ENCODE measurements at places on chromosomes 11 and 22.
A peak's percentile ranks its signal among the peaks of the same experiment; 100 is the strongest.

GRCh38 chr11:109512249-109512648 is 90.3 kb downstream of the C11orf87 start:
- DNase-seq, result no peak

- DNase-seq, result no peak
These were observed at the start of gene B3GAT1 for GRCh38 chr11:134412203-134413042. Gene B3GAT1 (minus strand): TSS chr11:134412242. CDS start chr11:134387659, 24,583 bp downstream.

DNA sequence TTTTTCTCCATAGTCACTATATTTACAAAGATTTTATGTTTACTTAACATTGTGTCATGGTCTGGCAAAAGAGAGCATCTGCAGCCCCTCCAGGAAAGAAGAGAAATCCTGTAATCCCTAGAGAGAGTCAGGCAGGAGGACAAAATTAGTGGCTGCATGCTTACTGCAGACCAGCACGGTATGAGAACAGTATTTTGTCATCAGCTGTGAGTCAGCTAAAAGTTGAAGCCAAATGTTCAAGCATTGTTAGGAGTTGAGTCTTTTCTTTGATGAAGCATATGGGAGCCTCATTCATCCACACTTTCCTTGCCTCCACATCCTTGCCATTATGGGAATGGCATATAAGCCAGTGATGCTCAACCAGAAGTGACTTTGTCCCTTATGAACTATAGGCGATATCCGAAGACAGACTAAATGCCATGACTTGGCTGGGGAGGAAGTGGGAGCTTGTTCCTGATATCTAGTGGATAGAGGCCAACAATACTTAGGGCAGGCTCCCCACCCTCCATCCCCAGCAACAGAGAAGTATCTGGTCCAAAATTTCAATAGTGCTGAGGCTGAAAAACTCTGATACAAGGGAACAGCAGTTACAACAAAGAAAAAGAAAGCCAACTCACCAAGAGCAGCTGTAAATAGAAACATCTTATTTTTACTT is 112.0 kb upstream of the OR5AK2 start:
- DNase-seq, result no peak

- DNase-seq, result no peak
These were observed 103.6 kb downstream of the MTNR1B start for GRCh38 chr11:93073026-93073425.

- DNase-seq, result no peak
These were observed 355.6 kb upstream of the DDI1 start for GRCh38 chr11:103680826-103681225.

- no peak for DNase-seq
These were observed 18.9 kb upstream of the CARD18 start for GRCh38 chr11:105158436-105158835.

GRCh38 chr11:109401545-109401944 is 20.4 kb upstream of the C11orf87 start:
- no peak for DNase-seq

DNA sequence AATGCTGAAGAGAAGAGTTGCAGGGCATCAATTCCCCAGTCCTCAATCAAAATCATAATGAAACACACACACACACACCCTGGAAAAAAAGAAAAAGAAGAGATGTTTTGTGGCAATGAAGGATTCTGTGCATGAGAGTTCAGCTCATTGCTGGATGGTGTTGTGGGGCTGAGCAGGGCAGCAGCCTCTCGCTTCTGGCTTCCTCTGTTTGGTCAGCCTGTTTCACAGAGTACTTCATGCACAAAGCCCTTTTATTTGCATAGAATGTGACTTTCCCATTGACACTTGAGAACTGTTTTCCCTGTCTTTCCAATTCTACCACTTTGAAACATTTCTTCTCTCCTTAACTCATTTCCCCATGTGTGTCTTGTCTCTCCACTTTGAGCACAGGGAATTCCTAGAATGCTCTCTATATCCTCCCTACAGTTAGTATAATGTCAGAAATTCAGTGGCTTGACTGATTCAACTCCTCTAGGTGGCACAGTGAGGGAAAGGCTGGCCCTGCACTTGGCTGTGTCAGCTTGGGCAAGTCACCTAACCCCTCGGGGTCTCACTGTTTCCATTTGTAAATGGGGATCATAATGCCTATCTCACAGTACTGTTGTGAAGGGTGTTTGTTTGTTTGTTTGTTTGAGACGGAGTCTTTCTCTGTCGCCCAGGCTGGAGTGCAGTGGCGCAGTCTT is 25.4 kb upstream of the BSX start:
- DNase-seq, result no peak

- DNase-seq, result peak; percentile 12
These were observed 150.5 kb downstream of the FEZ1 start for GRCh38 chr11:125345421-125346178.

DNA sequence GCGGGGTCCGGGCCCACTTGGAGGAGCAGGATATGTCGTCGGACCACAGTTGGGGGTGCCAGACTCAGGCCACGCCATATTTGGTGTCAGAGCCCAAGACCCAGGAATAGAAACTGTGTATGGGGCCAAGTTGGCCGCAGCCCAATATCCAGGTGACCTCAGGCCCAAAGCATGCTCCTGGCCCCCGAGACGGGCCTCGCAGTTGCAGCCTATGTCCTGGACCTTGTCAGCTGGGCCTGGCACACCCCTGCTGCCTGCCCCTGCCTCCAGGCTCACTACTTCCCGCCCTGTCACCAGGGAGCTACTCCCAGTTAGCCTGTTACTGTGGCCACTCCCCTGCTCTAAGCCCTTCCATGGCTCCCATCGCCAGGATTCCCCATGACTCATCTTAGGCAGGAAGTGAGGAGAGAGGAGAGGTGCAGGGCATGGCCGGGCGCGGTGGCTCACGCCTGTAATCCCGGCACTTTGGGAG is 23.1 kb downstream of the A4GALT start:
- DNase-seq, result no peak

DNA sequence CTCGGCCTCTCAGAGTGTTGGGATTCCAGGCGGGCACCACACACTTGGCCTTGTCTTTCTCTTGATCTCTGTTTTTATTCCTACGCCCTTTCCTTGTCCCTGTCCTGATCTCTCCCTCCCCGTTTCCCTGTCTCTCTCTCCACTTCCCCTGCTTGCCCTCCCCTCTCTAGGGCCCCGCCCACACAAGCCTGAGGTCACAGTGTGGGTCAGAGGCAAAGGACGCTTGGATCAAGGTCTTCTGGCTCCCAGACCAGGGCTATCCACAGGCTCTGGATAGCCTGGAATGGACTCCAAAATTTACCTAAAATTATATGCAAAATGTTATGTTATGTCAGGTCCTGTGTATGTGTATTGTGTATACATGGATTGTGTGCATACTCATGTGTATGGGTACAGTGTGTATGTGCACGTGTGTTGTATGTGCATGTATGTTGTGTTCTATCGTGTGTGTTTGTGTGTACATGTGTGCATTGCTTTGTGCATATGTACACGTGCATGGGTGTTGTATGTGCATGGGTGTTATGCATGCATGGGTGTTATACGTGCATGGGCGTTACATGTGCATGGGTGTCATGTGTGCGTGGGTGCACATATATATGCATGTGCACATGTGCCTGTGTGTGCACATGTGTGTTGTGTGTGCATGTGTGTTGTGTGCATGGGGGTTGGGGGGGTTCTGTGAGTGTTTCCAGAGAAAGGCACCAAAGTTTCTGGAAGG is 38.3 kb downstream of the TP53I11 start:
- DNase-seq, result no peak

DNA sequence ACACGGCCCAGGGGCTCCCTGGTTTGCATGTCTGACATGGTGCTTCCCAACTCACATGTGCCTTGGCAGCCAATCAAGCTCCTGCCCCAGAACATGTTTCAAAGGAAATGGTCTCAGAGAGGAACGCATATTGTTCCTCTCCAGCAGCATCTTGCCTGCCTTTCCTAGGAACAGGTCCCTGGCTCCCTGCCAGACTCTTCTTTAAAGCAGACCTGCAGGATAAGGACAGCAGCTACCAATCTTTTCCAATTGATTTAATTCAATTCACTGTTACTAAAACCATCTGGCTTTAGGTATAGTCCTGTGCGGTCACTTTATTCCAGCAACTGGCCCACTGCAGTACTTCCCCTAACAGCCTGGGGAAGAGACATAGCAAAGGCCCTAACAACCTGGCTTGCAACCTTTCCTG is 79.9 kb downstream of the AMBRA1 start:
- no peak for DNase-seq
